ENCODE measurements at places on chromosomes 5 and 9.

- no peak for DNase-seq
These were observed 188.7 kb upstream of the TLE4 start for GRCh38 chr9:79383096-79383495.

GRCh38 chr5:62536783-62537182 lies 41.8 kb upstream of the LRRC70 start:
- no peak for DNase-seq

GRCh38 chr9:20353524-20353923 lies 268.8 kb downstream of the MLLT3 start:
- DNase-seq: no peak

- DNase-seq: no peak
These were observed 193.2 kb downstream of the ADAMTSL1 start for GRCh38 chr9:18666986-18667772.

DNA sequence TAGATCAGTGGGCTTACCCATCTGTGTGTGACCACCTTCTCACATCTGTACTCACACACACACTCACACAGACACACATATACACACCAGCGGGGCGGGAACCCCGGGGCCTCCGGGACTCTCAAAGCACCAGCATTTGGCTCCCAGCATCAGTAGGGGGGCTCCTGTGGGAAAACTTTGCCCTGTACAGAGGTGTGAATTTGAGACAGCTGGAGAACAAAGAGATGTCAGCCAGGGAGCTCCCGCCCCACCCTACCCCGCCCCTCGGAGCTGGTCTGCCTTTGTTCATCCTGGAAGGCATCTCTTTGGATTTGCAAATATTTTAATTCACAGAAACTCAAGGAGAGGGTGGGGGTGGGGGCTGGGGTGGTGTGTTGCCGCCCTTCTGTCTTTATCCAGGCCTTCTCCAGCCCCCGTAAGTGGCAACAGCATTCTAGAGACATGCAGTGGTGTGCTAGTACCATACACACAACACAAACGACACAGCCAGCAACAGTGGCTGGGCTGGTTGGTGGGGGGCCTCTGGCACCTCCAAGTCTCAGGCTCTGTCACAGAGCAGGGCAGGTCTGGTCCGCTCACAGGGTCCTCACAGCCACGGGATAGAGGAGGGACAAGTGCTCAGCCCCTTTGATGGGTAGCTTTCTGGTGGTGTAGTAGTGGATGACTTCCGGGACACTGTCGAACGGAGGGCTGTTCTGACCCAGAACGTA lies 15.5 kb upstream of the SLC25A51 start:
- DNase-seq: no peak

DNA sequence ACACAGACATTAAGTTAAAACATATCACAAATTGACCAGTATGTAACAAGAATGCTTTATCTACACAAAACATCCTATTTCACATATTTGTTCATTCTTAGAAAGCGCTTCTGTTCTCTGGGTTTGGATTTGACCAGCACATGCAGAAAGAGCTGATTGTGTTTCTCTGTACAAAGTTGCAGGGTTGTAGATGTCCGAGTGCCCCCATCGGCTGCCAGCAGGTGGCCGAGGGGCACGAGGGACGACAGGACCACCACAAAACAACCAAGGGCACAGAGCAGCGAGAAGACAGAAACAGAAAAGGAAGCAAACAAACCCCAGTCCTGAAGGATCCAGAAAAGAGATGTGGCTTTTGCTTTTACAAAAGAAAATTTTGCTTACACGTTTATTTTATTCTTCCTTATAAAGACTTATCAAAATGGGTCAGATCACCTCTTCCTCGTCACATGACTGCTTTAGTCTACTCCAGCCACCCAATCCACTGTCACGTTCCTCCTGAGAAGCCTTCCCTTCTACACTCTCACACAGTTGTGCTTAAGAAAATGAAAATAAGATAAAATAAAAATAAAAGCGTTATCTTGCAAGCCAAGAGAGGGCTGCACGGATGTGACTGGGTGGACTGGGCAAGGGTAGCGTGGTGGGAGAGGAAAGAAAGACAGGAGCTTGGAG lies 9.5 kb downstream of the OTP start:
- DNase-seq: no peak

GRCh38 chr5:173855995-173856656 lies 32.0 kb upstream of the CPEB4 start:
- no peak for DNase-seq

- DNase-seq: no peak
These were observed 290.7 kb downstream of the NFIB start for GRCh38 chr9:14023285-14023684.

- no peak for DNase-seq
These were observed 711 bp upstream of the POU4F3 start for GRCh38 chr5:146337928-146338327.

- DNase-seq: no peak
These were observed 18.6 kb upstream of the PSAT1 start for GRCh38 chr9:78278177-78278777.

DNA sequence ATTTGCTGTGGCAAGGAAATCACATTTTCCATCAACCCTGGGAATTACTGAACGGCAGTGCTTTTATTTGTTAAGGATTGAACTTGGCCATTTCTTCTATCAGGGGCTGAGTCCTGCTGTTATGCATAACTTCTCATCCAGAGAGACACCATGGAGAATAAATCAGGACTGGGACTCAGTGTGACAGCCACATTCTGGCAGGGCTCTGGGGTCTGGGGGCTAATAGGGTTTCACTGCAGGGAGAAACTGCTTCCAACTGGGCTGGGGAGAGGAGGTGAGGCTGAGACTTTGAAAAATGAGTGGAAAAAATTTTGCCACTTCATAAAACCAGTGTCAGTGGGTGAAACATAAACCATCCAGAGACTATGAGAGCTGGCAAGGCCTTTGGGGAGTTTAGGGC lies 95.7 kb upstream of the ALDH1B1 start:
- no peak for DNase-seq

- DNase-seq: no peak
These were observed 140.1 kb upstream of the ABCA1 start for GRCh38 chr9:105067895-105068580.

GRCh38 chr9:137545123-137545522 lies 5.1 kb downstream of the PNPLA7 start:
- no peak for DNase-seq

DNA sequence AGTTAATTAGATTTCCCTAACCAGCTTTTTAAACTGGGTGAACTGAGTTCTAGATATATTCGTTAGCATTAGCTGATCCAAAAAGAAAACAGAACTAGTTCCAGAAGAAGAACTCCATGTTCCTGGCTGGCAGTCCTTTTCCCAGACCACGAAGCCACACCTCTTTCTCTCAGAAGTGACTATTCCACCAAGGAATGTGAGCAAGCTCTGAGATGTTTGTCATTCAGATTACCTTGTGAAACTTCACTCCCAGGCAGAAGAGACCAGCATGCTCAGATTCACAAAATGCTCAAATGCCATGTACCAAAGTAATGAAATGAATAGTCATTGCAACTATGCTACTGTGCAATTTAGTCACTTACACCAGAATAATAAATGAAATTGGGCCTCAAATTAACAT lies 4.4 kb upstream of the SSBP2 start:
- no peak for DNase-seq

DNA sequence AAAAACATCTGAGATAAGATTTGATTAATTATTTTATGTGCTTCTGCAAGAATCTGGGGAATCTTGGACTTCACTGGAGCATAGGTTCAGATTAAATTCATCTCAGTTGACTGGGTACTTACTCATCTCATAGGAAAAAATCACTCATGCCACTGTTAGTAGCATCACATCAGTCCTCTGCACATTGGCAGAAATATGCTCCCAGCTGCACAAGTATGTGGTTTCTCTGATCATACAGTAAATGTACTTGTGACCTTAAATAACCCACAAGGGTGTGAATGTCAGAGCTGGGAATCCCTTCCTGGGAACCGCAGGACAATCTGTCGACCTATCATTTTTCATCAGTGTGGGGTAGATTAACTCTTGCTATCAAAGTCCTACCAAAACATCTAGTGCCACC lies 203.7 kb upstream of the SLC24A2 start:
- no peak for DNase-seq

DNA sequence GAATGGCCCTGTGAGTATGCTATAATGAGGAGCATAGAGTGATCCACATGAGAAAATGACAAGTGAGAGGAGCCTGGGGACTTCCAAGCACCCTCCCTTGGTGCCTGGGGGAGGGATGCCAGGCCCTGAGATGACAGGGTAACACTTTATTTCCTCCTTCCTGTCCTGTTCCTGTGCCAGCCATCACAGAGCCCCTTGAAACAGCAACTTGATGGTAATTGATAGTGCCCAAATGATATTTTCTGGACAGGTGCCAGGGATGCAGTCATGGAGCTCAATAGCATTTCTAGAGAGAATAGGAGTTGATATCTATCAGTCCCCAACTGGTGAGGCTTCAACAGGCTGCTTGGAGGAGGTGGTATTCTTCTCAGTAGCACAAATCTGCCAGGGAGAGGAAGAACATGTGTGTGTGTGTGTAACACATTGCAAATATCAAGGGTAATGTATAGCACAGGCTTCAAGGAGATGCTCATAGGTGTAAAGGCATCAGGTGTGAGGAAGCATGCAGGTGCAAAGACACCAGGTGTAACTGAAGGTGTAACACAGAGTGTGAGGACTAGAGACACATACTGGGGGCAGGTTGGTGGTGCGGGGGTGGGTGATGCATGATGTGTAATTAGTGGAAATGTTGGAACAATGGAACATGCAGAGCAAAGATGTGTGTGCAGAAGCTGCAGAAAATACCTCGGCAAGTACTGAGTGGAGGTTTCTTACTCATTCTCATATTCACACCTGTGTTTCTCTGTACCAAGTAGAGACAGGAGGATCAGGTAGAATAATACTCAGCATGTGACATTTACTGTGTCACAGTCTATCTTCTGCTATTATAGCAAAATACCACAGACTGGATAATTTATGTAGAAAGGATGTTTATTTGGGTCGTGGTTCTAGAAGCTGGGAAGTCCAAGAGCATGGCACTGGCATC lies 18.1 kb upstream of the WWC1 start:
- no peak for DNase-seq

GRCh38 chr5:8417316-8418048 lies 548.5 kb downstream of the MTRR start:
- no peak for DNase-seq

DNA sequence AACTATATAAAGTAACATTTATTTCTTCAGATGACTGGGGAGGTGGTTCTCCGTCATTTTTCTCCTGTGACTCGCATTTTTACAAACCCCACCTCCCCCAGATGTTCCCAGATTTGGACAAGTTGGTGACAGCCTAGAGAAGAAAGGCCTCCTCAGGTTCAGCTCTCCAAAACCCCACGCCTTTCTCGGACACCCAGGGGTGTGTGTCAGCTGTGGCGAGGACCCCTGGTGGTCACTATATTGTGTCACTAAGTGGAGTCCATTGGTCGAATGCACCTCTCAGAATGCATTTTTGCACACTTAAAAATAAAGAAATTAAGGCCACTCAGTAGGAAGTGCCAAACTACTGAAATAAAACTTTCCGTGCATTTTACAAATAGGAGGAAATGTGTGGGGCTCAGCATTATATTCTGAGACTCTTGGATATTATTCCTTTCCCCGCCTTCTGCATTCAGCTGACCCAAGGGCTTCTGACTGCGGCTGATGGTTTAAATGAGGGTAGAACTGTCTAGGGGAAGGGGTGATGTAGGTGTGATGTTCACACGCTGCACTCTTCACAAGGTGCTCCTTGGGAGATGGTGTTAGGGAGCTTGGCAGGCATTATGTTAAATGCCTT lies 47.6 kb downstream of the ACO1 start:
- peak; percentile 10 for DNase-seq
